ENCODE measurements at places on chromosomes 5 and 9.

DNA sequence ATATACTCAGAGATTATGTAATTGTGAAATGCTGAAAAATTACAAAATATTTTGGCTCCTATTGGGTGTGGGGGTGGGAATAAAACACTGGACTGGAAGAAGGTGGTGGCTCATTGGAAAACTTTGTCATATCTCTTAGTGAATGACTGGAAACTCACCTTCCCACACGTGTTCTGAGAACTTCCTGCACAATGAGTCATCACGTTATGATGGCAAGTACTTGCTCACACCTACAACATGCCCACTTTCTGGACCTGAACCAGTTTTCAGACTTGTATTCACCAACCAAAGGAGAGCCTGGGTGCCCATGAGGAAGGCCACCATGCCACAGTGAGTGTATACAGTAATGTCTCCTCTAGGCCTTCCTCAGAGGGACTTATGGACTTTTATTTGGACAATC is 294.8 kb downstream of the ASTN2 start:
- DNase-seq, result no peak

- peak; percentile 56 for DNase-seq
Measured at GRCh38 chr5:149959406-149960236, 937 bp upstream of the SLC26A2 start.

- DNase-seq, result no peak
Measured at GRCh38 chr5:172595596-172596455, 45.2 kb upstream of the NEURL1B start.

DNA sequence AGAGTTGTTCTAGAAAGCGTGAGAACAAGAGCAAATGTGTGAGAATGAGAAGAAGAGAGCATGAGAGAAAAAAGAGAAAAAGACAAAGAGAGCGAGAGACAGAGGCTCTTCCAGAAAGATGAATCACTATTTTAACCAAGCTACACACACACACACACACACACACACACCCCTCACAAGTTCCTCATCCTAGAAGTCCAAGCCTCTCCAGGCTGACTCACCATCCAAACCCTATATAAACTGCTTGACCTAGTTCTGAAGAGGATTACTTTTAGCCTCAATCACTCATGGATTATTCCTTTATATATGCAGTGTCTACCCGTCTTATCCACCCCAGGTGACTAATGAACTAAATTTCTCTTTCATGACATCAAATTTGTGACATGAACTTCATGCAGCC is 37.6 kb downstream of the C9orf57 start:
- DNase-seq, result no peak

DNA sequence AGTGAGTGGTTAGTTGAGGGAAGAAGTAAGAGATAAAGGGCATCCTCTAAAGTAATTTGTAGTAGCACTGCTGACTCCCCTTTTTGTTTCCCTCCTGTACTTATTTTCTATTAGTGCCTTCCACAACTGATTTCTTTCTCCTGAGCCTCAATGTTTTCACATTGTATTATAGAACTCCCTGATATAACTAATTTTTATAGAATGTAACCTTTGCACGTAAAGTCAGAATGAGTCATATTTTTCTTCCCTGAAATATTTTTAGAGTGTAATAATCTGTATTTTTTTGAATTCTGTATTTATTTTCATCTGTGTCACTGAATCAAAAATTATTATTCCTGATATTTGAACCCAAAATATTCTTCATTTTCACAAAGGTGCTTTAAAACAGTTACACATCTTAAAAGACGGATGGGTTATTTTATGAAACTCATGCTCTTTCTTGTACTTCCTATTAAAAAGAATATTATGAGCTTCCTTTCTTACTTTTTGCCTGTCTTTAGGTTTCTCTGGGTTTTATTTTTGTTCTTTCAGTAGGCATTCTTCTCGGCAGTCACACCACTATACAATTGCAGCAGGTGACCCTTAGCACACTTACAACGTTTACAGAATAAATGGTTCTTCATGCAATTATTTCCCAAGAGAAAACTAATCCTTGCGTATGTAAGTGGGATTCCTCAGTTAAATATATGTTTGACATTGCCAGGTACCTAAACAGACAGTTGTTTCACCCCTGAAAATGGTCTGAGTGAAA is 30.5 kb upstream of the DMRTA1 start:
- DNase-seq, result no peak

DNA sequence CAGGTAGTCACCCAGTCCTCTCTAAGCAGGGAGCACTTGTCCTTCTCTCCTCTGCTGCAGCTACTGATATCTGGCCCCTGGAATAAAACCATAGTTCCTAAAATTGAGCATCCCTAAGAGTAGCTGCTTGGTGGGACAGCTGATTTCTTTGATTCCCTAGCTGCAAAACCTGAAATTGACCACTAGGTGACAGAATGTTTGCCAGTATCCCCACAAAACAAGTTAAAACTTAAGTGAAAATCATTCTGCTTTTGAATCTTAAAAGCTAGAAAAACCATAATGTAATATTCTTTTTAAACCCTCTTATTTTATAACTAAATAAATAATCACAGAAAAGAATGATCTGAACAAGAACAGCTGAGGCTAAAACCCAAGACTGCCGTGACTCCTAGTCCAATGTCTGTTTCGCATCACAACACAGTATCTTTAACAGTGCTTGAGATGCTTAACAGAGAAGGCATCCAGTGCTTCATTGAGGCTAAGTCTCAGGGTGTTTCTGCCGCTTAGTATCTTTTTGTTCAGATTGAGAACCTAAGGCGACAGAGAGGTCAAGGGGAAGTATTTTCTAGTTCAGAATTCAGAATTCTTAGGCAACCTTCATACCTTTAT is 24.4 kb upstream of the TAL2 start:
- no peak for DNase-seq

DNA sequence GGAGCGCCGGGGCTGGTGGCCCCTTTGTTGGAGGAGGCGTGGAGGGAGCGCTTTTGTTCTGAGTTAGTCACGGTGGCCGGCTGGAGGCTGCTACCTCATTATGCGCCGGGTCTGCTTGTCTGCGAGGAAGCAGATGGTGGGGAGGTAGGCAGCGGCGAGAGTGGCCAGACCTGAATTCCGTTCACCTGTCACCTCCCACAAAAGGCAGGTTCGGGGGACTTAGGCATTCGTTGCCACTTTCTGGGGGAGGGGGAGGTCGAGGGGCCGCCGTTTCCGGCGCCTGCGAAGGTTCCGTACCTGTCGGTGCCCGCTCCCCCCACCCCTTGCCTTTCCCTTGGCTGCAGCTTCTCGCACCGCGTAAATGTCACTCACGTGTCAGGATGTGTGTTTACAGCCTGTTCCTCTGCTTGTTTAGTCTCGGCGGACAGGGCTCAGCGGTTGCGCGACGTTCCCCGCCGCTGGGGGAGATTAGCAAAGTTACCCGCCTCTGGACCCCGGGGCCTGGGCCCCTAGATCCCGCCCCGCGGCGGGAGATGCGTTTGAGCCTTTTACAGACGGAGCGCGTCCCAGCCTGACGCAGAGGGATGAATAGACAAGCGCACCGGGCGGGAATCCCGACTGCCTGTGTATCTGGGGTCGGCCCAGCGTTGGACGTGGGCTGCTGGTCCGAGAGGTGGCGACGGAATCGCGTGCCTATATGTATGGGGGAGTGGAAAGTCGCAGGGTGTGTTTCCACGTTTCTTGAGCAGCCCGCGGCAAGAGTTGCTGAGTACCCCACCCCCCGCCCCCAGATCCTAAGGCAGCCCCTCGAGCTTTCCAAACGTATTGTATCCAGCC is 2.7 kb upstream of the LHX2 start:
- DNase-seq, result peak; percentile 53

- DNase-seq, result no peak
Measured at GRCh38 chr5:122929001-122929400, 83.6 kb downstream of the SNX24 start.

- DNase-seq, result no peak
Measured at GRCh38 chr5:9174446-9174845, 371.4 kb downstream of the SEMA5A start.

GRCh38 chr5:175484829-175485228 is 6.5 kb downstream of the SFXN1 start:
- DNase-seq, result no peak

DNA sequence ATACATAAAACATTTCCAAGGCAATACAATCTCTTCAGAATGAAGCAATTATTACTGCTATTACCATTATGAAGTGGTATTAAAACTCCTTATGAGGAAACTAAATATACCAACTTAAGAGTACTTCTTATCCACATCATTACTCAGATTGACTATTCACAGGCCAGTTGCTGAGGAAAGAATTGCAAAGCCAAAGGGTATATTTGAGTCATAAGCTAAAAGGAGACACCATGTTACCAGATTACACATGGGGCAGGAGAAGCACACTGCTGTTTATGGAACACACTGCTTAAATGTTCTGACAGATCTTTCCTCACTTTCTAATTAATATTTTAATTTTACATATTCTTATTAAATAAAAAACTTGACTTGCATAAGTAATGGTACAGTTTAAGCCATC is 1726.4 kb upstream of the NUDT12 start:
- no peak for DNase-seq

- no peak for DNase-seq
Measured at GRCh38 chr5:157997991-157998504, 139.1 kb upstream of the CLINT1 start.

DNA sequence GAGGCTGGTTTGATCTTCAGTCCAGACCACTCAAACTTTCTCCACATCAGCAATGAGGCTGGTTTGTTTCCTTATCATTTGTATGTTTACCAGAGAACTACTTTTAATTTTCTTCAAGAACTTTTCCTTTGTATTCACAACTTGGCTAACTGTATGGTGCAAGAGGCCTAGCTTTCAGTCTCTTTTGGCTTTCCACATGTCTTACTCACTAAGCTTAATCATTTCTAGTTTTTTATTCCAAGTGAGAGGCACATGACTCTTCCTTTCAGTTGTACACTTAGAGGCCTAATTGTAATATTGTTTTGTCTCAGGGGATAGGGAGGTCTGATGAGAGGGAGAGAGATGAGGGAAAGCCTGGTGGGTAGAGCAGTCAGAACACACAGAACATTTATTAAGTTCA is 554.0 kb upstream of the ARRDC3 start:
- DNase-seq, result no peak

GRCh38 chr5:151703227-151703626 is 16.5 kb upstream of the SPARC start:
- DNase-seq, result no peak

DNA sequence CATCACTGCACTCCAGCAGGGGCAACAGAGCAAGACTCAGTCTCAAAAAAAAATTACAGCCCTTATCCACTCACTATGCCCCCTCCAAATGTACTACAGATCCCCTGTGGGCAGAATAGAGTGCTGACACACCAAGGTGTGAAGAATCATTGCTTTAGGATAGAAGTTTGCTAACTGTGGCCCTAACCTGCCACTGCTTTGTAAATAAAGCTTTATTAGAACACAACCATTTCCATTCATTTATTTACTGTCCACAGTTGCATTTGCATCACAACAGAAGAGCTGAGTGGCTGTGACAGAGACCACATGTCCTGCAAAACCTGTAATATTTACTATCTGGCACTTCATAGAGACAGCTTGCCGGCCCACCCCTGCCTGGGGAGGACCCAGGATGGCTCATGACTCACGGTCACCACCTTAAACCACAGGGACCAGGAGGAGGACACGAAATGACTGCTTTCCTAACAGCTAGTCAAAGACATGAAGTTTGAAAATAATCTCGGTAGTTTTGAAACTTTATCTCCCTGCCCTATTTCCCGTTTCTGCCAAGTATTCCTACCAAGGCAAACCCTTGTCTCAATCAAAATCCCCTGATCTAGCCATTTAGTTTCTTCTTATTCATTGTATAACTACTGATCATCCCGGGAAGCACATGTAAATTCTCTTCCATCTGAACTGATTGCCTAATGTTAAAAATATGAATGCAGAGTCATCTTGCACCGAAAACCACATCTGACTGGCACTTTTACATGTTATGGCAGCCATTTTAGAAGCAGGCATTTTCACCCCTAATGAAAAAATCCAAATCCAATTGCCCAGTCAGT is 206.1 kb downstream of the SLIT3 start:
- DNase-seq, result no peak

- no peak for DNase-seq
Measured at GRCh38 chr5:107372723-107373450, 297.9 kb downstream of the EFNA5 start.

GRCh38 chr5:39379693-39380092 is 15.4 kb upstream of the C9 start:
- no peak for DNase-seq

DNA sequence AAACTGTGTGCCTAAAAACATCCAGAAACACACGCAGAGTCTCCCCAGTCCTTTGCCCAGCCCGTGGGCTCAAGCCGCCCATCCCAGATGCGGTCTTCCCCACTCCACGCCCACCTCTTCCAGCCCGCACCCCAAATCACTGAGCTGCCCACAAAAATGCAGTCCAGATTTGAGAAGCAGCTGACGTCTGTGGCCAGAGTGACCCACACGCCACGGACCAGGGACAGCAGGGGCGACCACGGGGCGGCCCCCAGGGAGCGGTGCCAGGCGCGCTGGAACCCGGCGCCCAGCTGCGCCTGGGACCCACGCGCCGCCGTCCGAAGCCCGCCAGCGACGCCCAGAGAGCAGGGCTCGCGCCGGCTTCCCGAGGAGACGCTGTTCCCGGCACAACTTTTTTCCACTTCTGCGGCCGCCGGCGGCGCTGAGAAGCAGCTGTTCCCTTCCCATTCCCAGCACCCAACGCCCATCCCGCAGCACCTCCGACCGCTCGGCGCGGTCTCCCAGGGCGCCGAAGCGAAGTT is 674 bp downstream of the LHFPL2 start:
- DNase-seq, result peak; percentile 79

DNA sequence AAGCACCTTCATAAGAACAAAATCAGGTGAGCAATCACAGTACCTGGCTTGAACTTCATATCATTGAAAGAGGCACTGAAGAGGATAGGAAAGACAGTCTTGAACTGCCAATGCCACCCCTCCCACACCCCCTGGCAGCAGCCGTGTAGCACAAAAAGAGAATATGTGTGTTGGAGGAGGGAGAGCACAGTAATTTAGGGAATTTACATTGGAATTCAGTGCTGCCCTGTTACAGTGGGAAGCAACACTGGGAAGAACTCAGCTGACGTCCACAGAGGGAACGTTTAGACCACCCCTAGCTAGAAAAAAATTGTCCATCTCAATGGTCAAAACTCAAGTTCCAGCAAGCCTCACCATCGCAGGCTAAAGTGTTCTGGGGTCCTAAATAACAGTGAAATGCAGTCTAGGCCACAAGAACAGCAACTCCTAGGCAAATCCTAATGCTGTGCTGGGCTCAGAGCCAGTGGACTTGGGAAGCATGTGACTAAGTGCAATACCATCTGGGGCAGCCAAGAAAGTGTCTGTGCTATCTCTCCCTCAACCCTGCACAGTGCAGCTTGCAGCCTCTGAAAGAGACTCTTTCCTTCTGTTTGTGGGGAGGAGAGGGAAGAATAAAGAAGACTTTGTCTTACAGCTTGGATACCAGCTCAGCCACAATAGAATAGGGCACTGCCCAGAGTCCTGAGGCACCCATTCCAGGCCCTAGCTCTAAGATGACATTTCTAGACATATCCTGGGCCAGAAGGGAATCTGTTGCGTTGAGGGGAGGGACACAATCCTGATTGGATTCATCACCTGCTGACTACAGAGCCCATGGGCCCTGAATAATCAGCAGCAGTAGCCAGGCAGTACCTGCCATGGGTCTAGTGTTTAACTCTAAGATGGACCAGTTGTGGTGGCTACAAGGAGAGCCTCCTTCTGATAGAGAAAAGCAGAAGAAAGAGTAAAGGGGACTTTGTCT is 62.1 kb upstream of the VLDLR start:
- DNase-seq, result peak; percentile 73

Data from D341Med (cell line).